ENCODE measurements at places on chromosomes 6 and 20. TPM values are rescaled to one million over a fixed set of nuclear protein-coding genes. Genes with fewer than 3 reads are reported as not detected.

GRCh38 chr6:35382015-35382414, 39.7 kb downstream of the PPARD start:
- DNase-seq = no peak

GRCh38 chr6:150876598-150876997, 11.1 kb downstream of the MTHFD1L start:
- peak; percentile 65 for DNase-seq

The STX11 gene
- total RNA-seq = 16.1 TPM

DNA sequence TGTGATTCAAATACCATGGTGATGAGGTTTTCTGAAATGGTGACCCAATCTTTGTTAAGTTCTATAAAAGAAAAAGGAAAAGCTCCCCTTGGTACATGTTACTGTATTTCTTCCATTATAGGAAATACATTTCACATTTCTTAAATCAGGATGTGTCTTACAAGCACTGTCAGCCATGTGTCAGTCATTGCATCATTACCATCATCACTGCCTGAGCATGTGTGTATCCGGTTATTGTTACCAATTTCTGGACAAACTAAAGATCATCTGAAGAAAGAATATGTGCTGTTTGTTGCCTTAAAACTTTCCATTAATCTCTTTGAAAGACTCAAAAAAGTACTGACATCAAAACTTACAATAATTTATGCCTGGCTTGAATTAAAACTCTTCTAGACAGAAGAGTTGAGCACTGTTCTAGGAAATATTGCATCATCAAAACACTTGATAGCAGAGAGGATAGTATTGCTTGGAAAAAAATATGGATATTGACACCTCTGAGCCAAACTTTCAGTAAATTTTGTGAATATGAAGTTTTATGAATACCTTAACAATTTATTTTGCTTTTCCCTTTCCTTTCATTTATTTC, 7.1 kb upstream of the TSPYL1 start:
- no peak for DNase-seq

- no peak for DNase-seq
These were observed 654.3 kb downstream of the PHF3 start for GRCh38 chr6:64289931-64290330.

DNA sequence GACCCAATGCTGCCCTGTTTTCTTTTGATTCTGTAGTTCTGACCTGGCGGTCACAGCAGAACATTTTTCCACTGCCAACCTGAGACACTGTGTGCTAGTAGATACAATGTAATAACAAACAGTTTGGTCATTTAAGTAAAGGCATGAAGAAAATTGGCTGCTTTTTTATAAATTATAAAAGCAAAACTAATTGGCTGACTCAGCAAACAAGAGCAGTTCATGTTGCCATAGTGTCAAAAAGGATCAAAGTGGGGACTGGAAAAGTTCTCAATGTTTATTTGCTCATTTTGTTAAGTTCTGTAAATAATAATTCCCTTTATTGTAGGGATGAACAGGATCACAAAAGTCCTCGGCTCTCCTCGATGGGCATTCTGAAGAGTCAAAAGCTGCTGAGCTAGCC, 599.5 kb downstream of the PKHD1 start:
- DNase-seq = no peak

- DNase-seq = no peak
These were observed 255.8 kb upstream of the SASH1 start for GRCh38 chr6:148086843-148087242.

DNA sequence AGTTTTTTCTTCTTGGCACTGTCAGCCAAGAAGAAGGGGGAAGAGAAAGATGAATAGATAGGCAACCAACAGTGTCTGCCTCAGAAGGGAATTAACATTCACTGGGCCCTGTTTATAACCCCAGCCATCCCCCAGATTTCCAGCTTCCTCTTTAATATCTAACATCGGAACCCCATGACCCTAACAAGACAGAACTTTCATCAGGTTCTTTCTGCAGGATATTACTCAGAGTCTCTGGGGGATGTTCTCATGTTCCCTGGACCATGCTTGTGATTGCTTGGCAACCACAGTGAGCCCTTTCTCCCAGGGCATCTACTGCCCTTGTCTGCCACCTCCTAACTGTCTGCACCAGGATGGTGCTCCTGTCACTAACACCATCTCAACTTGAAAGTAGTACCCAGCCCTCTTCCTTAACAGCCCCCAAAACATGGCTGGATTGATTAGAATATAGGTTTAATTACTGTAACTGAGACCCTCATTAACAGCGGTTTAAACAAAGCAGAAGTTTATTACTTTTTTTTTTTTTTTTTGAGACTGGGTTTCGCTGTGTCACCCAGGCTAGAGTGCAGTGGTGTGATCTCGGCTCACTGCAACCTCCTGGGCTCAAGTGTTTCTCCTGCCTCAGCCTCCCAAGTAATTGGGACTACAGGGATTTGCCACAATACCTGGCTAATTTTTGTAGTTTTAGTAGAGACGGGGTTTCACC, 12.0 kb upstream of the PTPN1 start:
- no peak for DNase-seq

- no peak for DNase-seq
These were observed 111.9 kb downstream of the FRK start for GRCh38 chr6:115948751-115949150.

The PPIL6 gene
- total RNA-seq = not detected

The TFAP2A gene
- total RNA-seq = 10.6 TPM

DNA sequence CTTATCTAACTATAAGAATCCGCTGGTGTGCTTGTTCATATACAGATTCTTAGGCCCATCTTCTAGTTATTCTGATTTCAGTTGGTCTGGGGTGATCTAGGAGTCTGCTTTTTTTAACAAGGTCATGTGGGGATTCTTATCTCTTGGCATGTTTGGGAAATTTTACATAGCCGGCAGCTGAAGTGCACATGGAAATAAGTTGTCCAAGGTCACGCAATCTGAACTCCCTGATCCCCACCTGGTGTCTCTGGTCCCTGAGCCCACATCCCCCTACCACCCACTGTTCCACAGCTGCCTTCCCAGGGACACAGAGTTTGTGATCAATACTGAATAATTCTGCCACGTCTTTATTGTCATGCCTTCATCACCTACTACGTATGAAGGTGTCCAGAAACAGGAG, 90.8 kb downstream of the SSR1 start:
- DNase-seq = no peak

The GCM1 gene
- total RNA-seq = not detected

GRCh38 chr20:2771631-2772080, 28.8 kb downstream of the CPXM1 start:
- peak; percentile 67 for DNase-seq

DNA sequence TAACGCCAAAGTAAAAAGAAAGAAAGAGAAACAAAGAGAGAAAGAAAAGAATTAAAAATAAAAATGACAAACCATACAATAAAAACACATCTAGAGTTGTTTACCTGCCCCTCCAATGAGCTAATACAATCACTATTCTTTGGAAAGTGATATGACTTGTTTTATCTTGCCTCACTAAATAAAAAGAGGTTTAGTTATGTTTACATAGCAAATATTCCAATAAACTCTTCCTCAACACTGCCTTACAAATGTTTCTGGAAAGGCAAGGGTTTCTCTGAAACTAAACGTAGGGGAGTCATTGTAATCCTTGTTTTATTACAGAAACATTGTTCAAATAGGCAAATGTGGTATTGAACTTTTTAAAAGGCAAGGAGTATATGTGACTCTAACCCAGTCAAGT, 396.2 kb downstream of the EPM2A start:
- no peak for DNase-seq

GRCh38 chr6:108123946-108124345, 41.9 kb upstream of the NR2E1 start:
- peak; percentile 22 for DNase-seq

- DNase-seq = no peak
These were observed 698.8 kb downstream of the DOK5 start for GRCh38 chr20:55174172-55174571.

DNA sequence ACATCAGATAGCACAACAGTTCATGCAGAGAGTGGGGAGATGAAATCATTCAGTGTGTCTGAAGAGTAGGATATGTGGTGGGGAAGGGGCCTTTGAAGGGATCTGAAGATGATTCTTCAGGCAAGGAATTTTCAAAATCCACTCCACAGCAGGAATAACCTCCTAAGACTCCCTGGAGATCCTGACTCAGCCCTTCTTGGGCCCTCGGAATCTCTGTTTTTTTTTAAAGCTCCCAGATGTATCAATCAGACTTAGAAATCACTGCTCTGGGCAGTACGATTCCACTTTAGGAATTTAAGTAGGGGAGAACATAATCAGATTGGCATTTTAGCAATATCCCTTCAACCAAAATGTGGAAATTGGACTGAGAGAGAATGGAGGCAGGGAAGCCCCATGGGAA, 55.5 kb downstream of the RIOK1 start:
- no peak for DNase-seq

DNA sequence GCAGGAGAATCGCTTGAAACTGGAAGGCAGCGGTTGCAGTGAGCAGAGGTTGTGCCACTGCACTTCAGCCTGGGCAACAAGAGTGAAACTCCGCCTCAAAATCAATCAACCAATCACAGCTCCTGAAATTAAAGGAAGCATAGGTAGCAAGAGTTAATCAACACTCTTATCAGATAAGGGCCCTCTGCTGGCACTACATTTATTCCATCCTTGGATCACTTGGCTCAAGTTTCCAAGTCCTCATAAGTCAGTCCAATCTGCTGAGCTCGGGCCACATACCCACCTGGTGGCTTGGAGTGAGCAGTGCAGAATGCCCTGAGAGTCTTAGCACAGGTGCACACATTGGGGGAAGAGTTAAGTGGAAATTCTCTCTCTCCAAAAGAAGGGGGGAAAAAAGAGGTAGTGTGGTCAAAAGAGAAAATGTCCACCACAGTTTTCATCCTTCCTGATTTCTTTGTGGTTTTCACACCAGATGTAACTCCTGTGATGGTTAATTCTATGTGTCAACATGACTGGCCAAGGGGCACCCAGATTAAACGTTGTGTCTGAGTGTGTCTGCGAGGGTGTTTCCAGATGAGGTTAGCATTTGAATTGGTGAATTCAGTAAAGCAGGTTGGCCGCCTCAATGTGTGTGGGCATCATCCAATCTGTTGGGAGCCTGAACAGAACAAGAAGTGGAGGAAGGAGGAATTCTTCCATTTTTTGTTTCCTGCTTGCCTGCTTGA, 14.2 kb upstream of the FAM8A1 start:
- peak; percentile 23 for DNase-seq

GRCh38 chr6:102216232-102216631, 822.7 kb downstream of the GRIK2 start:
- DNase-seq = no peak

DNA sequence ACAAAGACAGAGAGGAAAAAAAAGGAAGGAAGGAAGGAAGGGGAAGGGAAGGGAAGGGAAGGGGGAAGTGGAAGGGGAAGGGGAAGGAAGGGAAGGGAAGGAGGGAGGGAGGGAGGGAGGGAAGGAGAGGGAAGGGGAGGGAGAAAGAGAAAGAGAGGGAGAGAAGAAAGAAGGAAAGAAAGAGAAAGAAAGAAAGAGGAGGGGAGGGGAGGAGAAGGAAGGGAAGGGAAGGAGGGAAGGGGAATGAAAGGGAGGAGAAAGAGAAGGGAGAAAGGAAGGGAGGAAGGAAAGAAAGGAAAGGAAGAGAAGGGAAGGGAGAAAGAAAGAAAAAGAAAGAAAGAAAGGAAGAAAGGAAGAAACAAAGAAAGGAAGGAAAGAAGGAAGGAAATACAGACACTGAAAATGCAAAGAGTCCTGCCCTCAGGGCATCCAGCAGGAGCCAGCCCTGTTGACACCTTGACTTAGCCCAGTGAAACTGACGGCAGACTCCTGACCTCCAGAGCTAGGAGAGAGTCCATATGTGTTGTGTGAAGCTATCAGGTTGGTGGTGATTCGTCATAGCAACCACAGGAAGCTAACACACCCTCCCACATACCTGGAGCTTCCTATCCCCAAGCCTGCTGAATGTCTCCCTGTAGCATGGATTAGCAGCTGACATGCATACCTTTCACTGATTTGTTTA, 58.7 kb upstream of the SULF2 start:
- DNase-seq = peak; percentile 57

The SLC17A3 gene
- not detected for total RNA-seq

The DEFB119 gene
- total RNA-seq = not detected

DNA sequence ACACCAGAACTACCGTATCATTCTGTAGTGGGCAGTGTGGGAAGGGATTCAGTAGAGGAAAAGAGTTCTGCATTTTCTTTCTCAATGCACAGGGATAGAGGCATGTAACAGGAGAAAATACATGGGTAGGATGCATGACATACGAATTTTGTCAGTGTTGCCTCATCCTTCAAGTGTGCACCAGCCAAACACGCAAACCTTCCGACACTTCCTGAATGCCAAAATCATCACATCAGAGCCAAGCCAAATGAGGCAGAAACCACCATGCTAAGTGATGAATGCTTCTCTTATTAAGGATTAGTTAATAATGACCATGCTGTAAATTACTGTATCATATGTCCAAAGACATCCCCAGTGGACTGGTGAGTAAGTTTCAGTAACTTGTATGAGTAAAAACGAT, 27.3 kb downstream of the RAMACL start:
- DNase-seq = no peak

The DEFB114 gene
- total RNA-seq = not detected

DNA sequence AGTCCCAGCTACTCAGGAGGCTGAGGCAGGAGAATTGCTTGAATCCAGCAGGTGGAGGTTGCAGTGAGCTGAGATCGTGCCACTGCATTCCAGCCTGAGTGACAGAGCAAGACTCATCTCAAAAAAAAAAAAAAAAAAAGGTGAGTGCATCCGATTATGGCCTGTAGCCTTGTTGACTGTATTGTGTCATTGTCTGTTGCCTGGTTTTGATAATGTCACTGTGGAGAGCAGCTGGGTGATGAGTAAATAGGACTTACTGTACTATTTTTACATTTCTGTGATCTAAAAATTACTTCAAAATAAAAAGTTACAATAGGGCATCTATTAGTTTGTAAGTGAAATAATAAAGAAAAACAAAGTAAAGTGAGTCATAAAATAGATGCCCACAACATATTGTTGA, 134.1 kb upstream of the SALL4 start:
- DNase-seq = no peak

- no peak for DNase-seq
These were observed 29.2 kb downstream of the CDH22 start for GRCh38 chr20:46279103-46279502.

The FAM209B gene
- total RNA-seq = not detected

- DNase-seq = peak; percentile 60
These were observed 14.4 kb downstream of the JARID2 start for GRCh38 chr6:15260099-15260821.
